ENCODE measurements at places on chromosomes 7 and 10.

GRCh38 chr7:144786522-144786921, 49.3 kb downstream of the TPK1 start:
- no peak for DNase-seq

- DNase-seq, result no peak
These were observed 54.3 kb downstream of the IQUB start for GRCh38 chr7:123480107-123480506.

GRCh38 chr10:75356484-75356883, 45.1 kb downstream of the ZNF503 start:
- DNase-seq, result no peak

DNA sequence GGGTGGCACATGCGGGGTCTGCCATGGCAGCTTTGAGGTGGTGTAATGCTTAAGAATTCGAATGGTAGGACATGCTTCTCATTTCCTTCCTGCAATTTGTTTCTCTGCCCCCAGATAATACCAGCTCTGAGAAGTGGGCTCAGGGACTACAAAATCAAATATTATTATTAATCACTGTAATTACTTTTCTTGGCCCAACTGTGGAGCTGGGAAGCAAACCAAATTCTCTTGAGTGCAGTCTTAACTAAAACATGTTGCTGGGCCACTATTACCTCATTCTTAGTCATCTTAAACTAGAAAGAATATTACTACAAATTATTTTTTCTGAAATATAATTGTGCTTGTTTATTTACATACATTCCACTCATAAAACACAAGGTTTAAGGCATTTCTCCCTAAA, 566.7 kb upstream of the NRP1 start:
- DNase-seq, result no peak

DNA sequence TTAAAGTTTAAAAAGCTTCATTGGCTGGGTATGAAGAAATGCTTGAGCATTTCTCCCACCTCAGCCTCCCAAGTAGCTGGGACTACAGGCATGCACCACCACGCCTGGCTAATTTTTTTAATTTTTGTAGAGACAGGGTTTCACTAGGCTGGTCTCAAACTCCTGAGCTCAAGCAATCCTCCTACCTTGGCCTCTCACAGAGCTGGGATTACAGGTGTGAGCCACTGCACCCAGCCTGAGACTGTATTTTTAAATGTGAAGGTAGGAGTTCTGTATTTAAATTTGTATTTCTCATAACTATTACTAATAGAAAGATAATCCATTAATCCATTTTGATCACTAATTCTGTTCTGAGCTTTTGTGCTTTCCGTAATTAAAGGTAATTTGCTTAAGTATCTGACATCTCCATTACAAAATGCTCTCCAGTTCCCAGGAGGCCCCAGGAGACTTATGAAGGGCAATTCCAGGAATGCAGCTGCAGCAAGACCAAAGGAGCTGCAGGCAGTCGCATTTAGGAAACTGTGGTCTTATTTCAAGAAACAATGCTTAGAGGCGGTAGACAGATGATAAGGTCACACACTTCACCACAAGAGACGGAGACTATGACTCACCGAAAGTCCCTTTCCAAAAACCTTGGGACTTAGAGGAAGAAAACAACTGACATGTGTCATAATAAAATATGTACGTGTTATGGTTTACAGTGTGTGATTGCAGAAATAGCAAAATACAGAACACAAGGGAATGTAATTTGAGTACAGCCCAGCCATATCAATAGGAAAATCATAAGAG, 23.3 kb downstream of the YAE1 start:
- DNase-seq, result no peak

DNA sequence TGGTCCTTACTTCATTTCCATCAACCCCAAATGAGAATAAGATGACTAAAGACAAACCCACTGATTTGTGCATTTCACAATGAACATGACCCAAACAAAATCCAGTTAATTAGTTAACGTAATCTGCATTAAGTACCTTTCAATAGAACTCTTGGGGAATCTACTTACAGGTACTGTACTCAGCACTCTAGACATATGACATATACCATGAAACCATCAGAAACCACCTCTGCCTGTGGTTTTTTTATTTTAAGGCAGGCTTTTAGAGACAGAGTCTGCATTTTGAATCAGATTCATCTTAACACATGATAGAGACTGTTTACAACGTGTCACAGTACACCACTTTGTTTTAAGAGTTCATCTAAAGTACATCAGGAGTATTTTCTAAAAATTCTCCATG, 168.4 kb downstream of the BTAF1 start:
- DNase-seq, result no peak

- no peak for DNase-seq
These were observed 85.3 kb upstream of the RET start for GRCh38 chr10:42991442-42992098.

DNA sequence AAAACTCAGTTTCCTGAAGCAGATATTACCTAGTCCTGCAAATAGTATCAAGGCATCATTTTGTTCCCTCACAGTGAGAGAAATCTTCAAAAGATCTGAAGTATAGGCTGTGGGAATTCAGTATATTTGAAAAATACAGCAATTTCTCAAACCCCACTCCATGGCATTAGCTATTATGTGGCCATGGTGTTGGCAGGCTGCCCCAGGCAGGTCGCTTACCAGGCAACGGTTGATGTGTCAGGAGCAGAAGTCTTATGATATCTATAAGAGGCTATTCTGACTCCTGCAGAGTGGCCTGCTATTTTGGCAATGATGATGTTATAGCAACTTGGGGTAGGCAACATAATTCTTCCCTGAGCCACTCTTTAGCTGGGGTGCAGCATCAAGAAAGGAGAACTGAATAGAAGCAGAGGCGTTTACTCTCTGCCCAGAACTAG, 187.9 kb downstream of the PLXDC2 start:
- DNase-seq, result peak; percentile 31

GRCh38 chr7:158270106-158270775, 317.4 kb downstream of the PTPRN2 start:
- no peak for DNase-seq

DNA sequence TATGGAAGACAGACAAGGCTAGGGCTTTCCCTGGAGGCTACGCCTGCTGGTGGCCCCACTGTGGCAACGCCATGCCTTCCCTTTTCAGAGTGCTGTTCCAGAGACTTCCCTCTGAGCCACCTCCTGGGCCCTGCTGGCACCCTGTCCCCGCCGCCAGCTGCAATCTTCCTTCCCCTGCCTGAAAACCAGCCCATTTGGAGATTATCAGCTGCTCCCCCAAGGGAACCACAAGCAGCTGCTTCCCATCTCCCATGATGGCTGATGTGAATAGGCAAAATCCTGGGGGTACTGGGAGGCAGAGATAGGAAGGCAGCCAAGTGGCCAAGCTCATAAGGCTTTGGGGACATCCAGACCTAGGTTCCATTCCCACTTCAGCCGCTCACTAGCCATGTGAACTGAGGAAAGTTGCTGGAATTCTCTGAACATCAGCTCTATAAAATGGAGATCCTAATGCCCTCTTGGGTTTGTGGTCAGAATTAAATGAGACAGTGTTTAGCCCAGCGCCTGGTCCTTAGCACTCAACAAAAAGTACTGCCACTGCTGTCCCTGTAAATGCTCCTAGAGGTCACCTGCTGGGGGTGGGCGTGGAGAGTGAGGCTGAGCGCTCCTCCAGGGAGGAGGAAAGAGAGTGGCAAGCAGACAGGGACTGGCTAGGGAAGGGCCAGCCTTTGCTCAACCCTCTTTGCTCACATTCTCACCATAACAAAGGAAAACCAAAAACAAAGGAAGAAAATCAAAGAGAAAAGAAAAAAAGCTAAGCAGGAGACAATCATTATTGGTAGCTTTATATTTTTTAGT, 5.9 kb downstream of the TSPAN33 start:
- no peak for DNase-seq

DNA sequence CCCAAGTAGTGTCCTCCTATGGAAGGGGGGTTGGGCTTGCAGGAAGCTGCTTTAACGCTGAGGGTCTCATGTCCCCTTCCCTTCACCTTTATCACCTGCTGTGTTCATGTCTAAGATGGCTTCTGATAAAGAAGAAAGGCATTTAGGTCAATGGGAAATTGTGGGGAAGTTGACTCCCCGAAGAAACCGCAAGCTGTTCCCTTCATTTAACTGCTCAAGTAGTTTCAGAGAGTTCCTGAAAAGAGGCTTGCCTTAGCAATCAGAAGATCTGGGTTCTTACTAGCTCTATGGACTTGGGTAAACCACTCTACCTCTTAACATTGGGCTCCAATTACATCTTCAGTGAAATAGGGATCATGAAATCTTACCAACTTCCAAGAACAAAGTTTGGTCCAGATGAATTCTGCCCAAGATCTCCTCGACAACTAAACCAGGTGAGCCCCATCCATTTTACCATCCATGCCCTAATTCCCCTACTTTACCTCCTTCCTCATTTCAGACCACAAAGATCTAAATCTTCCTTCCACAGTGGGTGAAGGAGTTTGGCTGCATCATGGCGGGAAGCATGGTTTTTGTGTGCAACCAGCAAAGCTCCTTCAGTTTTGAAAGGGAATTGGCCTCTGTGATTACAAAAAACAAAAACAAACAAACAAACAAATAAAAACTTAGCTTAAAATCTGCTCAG, 30.4 kb upstream of the UCN3 start:
- no peak for DNase-seq

DNA sequence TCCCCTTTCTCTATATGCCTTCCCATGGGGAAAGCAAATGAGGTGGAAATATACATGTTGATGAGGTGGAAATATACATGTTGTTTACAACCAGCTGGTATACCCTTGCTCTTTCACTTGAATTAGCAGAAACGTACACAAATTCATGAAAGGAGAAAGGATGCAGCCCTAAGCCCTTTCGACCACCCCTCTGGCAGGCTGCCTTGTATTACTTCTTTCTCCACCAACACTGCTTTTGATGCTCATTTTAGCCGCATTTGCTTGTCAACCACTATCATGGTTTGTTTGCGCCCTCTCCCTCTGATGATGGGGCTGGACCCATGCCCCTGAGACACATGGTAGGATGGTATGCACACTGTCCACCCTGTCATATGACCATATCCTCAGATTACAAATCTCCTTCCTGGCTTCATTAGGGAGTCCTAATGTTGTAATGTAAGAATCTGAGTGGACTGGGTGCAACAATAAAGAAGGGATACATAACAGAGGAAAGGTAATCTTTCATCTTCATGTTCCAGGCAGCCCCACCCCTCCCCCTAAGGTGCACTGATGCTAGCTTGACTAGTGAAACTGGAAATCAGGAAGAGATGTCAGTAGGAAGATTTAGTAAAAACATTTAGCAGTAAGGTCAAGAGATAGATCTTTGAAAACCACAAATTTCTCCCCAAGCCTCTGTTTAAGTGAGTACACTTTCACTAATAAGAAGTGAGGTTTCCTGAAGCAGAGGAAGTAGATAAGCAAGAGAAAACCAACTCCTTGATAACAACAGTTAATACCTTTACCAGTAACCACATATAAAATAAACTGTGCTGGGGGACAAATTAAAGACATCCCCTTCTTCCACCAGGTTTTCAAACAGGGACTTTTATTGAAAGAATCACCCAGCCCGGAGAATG, 536.8 kb upstream of the NRP1 start:
- no peak for DNase-seq

- DNase-seq, result no peak
These were observed 18.2 kb upstream of the PRKAG2 start for GRCh38 chr7:151895008-151895630.

DNA sequence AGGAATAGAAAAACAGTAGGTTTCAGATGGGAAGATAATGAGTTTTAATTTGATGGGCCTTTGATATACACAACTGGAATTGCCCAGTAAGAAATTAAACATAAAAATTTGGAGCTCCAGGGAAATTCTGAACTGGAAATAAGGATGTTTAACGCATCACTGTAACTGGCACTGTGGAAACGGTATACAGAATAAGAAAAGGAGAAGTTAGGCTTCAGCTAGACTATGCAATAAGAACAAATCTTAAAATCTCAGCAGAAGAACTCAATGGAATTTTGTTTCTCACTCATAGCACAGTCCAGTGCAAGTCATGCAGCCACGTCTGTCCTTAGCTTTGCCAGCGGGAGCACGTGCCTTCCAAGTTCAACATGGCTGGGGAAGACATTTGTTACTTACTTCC, 52.9 kb upstream of the FGL2 start:
- DNase-seq, result no peak

DNA sequence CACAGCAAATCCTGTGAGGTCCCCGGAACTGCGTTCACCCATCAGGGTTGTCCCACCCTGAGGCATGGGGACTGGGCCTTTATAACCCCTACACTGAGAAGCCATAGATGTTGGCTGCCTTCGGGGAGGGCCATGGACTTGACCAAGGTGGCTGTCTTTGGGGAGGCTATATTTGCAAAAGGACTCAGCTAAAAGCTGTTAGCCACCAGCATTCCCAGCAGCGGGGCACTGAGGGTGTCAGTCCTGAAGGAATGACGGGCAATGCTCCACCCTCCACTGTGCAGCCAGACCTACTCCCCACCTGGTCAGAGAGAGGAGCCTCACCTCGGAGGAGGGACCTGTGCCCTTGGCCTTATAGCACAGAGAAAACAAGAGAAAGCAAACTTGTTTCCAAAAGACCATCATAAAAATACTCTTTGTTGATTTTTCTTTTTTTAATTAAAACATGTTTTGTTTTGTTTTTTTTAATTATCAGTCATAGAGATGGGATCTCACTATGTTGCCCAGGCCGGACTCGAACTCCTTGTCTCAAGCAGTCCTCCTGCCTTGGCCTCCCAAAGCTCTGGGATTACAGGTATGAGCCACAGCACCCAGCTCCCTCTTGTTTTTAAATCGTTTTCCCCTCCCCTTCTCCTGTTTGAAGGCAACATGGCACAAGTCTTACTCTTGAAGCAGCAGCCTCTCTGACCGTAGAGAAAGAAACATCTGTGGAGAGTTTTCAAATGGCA, 26.7 kb upstream of the CUX1 start:
- no peak for DNase-seq

- no peak for DNase-seq
These were observed 158.8 kb upstream of the SP8 start for GRCh38 chr7:20945451-20945850.

- no peak for DNase-seq
These were observed 295.1 kb downstream of the RPS24 start for GRCh38 chr10:78328592-78329404.

DNA sequence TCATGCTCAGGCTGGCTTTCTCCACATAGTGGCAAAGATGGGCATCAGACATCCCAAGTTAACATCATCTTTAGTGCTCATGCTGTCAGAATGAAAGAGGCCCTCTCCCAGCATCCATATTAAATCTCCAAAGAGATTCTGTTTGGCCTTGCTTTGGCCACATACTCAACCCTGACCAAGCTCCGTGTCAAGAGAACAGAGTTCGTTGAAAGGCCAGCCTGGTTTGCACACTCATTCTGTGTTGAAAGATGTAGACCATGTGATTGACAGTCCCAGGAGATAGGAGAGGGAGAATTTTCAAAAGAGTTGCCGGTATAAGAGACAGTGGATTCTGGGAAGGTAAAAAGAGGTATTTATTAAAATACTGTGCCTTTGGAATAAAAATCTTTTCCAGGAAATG, 19.7 kb downstream of the MET start:
- no peak for DNase-seq

DNA sequence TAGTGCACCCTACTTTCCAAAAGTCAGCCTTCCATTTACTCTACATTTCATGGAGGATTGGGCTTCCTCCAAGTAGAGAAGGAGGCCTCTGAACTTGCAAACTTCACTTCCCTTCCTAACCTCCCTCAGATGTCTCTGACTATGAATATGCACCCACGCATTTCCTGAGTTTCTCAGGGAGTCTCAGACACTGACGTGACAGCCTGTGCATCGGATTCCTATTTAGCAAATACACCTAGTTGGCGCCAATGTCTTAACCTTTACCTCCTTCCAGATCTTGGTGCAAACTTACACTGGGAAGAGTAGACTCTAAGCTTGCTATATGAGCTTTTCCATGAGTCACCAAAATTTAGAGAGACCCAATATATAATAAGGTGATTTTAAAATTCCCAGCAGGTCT, 920.1 kb upstream of the AUTS2 start:
- no peak for DNase-seq

Data from C1 segment of cervical spinal cord (tissue), 14 donors.